CD8-positive, alpha-beta T cell (primary cell): ENCODE measurements at places on chromosomes 2 and 18. TPM values are rescaled to one million over a fixed set of nuclear protein-coding genes. Genes with fewer than 3 reads are reported as not detected.

Gene RSAD2
- 2.1 TPM for total RNA-seq

Gene MFSD6
- total RNA-seq = 50.6 TPM

Gene SP5
- total RNA-seq = not detected

Gene CFAP53
- total RNA-seq = 0.22 TPM

Gene SRD5A2
- not detected for total RNA-seq

- DNase-seq = no peak
Observed at GRCh38 chr18:68456985-68457384, 257.9 kb downstream of the TMX3 start.

DNA sequence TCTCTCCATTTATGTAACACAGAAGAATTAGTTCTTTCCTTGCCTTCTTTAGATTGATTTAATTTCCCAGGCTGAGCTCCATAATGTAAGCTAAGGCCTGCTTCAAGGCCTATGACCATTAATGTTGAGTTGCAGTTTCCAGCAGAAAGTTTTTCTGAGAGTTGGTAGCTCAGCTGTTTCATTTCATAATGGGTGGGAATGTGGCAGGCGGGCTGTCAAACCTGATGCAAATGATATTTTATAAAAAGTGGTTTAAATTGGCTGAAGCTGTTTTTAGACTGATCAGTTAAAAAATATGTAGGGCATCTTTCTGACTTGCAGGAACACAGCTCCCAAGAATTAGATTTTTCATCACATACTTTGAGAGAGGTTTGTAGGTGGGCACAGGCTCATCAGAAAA, 40.4 kb upstream of the FSHR start:
- DNase-seq = no peak

DNA sequence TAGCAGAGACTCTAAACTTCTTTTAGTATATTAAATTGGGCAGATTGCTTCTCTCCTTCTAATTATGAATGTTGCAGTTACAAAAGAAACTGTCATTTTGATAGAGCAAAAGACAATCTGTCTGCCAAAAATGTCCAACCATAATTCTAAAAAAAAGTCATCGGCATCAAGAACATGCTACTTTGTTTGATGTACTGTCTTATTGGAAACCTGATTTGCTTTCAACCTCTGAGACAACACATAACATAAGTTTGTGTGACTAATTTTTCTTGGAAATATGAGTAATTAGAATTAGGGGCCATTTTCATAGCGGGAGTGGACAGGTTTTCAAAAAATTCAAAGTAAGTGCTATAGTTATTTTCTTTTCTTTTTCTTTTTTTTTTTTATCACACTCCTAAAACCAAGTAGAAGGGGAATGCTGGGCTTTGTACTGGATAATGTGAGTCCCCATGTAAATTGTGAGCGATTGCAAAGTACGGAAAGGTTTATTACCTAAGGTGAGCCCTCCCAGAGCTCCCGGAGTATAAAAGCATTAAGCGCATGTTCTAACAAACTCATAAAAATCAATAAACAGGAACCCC, 59.1 kb downstream of the ZEB2 start:
- no peak for DNase-seq

DNA sequence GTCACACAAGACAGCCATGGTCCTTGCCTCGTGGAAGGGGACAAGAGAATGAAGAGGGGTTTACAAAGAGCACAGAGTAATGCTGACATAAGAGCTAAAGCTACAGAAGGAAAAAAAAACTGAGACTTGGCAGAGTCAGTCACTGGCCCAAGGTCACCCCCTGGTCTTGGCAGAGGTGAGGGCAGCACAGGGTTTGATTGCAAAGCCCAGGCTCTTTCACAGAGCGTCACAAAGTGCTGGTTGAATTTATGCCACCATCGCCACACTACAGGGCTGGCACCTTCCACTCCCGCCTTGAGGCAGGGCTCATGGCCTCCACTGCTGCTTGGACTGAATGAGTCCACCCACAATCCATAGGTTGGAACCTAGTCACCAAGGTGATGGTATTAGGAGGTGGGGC, 190.2 kb downstream of the INHBB start:
- no peak for DNase-seq

DNA sequence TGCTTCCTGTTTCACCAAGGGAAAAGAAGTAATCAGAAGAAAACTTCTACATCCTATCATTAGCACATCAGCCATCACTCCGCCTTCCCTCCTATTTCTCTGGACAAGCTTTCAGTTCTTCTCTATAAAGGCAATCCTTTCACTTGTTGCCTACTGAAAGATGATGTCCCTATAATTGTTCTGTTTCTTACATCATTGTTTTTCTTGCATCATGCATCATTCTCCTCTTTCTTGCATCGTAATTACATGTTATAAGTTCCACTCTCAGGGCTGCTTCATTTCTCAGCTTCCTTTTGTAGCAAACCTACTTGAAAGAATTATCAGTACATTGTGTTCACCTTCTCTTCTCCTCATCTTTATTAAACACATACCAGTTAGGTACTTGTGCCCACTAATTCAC, 7.2 kb downstream of the SLC30A6 start:
- DNase-seq = no peak

- DNase-seq = no peak
Observed at GRCh38 chr2:135791418-135792190, 45.4 kb downstream of the LCT start.

GRCh38 chr18:61982475-61982874, 89.7 kb upstream of the RNF152 start:
- no peak for DNase-seq

- DNase-seq = no peak
Observed at GRCh38 chr2:9660781-9661180, 30.0 kb upstream of the YWHAQ start.

DNA sequence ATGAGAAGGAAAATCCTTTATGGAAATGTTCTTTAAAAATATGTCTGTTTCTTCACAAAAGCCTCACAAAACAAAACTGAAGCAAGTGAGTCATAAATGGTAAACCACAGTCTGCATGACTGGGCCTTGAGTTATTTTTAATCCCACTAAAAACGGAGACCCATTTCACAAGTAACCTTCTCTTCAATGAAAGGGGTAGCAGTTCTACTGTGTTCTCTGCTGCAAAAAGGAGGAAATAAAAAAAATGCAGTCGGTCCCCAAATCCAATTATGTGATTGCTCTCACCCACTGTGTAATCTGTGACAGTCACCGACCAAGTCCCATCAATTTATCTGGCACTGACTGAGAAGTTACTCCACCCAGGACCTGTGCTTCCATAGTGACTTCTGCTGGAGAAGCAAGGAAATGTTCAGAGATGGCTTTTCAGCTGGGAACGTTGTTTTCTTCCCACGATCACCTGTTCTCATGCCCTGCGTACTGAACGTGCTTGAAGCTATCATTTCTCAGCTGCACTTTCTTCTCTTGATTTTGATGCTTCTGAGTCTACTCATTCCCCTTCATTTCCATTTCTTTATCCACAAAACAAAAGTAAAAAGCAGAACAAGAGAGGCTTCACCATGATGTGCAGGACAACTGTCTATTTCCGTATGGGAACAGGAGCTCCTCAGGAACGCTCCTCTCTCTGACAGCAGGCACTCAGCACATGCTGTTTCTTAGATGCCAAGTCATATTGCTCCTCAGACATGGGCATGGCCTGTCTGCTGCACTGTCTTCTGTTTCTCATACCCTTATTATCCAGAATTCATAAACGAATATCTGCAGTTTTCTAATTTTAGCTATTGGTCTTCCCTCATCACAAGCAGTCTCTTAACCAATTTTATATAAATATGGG, 80.0 kb upstream of the TMEM200C start:
- no peak for DNase-seq

GRCh38 chr2:28375742-28376631, 16.7 kb upstream of the FOSL2 start:
- DNase-seq = no peak

- no peak for DNase-seq
Observed at GRCh38 chr2:23208339-23208738, 176.6 kb upstream of the KLHL29 start.

GRCh38 chr2:48080534-48081316, 174.4 kb upstream of the FBXO11 start:
- DNase-seq = no peak

DNA sequence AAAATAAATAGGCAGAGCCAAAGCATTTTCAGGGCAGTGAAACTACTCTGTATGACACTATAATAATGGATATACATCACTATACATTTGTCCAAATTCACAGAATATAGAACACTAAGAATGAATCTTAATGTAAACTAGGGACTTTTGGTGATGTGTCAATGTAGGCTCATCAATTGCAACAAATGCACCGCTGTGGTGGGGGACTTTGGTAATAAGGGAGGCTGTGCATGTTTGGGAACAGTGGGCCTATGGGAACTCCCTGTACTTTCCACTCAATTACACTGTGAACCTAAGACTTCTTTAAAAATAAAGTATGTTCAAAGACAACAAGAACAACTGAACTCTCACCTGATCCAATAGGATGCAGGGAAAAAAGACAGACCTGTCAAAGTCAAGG, 220.7 kb downstream of the CMPK2 start:
- DNase-seq = no peak
